ENCODE measurements at places on chromosomes 7 and 10.

GRCh38 chr7:55475855-55476803, 96.2 kb downstream of the VOPP1 start:
- DNase-seq = no peak

GRCh38 chr7:101411508-101411874, 48.8 kb downstream of the COL26A1 start:
- DNase-seq = no peak

DNA sequence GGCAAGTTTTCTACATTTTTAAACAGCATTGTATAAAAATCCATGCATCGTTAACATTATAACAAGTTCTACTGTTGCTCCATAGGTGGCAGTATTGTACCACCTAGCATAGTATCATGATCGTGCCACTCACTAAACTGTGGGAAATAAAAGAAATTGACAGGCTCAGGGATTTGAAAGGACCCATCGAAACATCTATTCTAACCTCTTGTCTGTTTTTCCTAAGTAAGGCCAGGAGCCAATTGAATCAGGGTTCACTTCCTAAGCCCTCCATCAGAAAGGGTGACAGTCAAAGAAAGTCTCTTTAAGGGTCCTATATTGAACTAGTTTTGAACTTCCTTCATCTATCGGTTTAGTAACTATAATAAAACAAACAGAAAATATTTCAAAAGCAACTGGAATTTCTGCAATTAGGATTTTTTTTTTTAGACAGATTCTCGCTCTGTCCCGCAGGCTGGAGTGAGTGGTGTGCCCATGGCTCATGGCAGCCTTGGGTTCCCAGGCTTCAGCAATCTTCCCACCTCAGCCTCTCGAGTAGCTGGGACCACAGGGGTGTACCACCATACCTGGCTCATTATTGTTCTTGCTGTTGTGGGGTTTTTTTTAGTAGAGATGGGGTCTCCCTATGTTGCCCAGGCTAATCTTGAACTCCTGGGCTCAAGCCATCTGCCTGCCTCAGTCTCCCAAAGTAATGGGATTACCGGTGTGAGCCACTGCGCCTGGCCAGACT, 9.4 kb downstream of the HACD1 start:
- peak; percentile 6 for DNase-seq

DNA sequence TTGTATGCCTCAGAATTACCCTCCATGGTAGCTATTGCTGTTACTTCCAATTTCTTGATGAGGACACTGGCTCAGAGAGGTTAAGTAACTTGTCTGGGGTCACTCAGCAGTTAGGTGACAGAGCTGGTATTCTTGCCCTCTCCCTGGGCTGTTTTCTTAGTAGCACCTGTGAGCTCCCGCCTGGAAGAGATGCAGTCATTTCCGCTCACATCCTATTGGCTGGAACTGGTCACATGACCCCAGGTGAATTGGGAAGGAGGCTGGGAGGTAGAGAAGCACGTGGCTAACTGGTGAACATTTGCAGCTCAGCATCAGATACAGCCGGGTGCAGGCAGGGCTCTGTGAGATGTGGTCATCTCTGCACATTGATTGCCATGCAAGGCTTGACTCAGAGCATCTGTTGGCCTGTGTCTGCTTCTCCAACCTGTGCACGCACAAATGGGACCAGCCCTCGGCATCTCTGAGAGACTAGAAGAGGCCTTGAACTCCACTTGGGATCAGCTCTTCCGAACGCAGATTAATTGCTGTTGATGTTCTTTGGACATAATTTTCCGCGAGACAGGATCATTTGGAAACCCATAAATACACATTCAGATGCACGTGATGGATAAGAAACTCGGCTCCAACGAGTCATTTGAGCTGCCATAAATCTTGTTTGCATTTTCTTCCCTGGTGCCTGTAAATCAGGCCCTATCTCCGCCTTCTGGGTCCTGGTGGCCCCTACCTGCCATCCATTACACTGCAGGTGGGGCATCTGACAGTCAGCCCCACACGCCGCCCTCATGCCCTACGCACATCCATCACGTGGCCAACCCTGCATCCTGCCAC, 42.8 kb downstream of the MYL10 start:
- DNase-seq = peak; percentile 34

- no peak for DNase-seq
These were observed 3.9 kb downstream of the CH25H start for GRCh38 chr10:89203237-89203636.

DNA sequence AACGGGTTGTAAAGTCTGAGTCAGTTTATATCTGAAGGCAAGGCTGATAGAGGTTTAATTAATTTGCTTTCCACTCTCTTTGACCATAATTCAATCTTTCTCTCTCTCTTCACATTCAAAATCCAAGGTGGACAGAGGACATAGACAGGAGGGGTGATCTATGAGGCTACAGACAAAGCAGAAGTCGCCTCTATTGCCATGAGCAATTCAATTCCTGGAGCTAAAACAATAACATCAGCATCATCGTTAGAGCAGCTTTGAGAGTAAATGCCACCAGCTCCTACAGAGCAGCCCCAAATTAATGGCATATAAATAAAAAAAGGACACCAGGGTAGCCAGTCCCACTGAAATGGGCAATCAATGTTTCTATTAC, 93.2 kb downstream of the DGKI start:
- DNase-seq = no peak

GRCh38 chr10:77881222-77881621, 45.3 kb downstream of the DLG5 start:
- no peak for DNase-seq
